ENCODE measurements at places on chromosomes 6 and 20.

GRCh38 chr6:35176301-35177024 lies 35.3 kb upstream of the TCP11 start:
- DNase-seq, result no peak

DNA sequence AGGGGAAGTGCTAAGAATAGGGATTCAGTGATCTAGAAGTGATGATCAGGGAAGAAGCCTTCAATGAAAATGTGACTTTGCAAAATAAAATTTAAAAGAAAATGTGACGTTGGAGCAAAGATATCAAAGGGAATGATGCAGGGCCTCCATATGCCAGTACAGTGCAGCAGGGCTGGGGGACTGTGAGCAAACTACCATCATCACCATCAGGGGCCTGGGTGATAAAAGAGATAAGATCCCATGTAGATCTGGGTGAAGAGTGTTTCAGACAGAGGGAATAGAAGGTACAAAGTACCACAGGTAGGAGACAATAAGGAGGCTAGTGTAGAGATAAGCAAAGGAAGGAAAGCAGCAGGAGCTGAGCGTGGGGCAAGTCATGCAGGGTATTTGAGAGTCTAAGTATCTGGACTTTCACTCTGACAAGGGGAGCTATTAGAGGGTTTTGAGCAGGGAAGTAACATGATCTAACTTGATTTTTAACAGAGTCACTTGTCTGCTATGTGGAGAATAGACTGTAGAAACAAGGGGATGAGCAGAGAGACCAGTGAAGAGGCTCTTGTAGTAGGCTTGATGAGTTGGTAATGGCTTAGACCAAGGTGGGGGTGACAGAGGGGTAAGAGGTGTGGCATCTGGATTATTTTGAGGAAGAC lies 295.6 kb downstream of the ZFAND3 start:
- DNase-seq, result no peak

DNA sequence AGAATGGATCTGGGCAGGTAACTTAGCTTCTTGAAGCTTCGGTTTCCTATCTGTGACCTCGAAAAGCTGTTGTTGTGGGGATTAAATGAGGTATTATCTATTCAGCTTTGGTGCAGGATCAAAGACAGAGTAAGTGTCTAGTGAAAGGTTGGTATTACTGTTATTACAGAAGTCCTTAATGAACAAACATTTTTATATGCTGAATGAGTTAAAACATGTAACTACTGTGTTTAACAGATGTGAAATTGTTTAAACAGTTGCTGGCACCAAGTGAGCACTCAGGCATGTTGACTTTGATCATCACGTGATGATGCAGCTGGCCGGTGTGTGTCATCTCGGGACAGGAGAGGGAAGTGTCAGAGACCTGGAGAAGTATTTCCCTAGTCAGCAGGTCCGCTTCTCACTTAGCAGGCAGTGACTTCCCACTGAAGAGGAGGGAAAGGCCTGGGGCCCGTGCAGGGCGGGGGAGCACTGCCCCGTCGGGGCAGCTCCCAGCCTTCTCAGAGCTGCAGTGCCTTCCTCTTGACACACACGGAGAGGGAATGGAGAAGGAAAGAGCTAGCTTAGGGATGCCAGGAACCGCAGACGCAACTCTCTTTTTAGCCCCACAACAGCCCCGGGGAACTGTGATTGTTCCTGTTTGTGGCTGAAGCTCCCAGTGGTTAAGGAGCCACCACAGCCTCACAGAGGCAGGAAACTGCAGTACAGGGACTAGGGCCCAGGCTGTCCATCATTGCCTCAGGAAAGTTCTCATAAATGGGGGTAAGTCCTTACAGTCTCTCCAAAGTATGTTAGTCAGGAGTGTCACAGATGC lies 18.0 kb downstream of the TUBB2A start:
- peak; percentile 69 for DNase-seq

GRCh38 chr6:31480574-31480973 lies 17.4 kb upstream of the MICB start:
- no peak for DNase-seq

DNA sequence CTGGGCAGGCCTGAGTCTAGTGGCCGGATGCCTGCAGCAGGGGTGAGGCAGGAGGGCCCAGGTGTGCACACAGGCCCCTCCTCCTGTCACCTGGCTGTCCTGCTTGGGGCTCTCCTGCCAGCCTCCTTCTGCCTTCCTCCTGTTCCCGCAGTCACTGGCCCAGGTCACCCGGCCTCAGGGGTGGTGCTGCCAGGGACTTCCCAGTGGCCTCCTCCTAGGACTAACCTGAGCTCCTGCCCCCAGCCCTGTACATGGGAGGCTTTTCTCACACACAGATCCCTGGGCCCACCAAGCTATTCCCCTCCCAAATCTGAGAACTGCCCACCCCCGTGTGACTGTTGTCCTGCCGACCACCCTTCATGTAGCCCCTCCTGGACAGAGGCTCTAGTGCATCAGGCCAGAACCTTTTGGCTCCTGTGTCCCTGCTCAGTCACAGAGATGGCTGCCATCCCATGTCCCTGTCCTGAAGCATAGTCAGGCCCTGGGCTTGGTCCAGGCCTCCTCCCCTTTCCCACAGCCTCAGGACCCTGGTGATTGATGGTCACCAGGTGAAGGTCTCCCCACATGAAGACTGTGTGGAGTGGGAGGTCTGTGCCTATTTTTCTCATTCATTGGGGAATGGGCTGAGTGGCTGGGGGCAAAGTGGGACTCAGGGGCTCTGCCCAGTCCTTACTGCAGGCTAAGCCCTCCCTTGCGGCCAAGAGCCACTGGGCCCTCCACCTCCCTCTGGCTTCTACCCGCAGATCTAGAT lies 1.1 kb upstream of the ULBP1 start:
- DNase-seq, result no peak

DNA sequence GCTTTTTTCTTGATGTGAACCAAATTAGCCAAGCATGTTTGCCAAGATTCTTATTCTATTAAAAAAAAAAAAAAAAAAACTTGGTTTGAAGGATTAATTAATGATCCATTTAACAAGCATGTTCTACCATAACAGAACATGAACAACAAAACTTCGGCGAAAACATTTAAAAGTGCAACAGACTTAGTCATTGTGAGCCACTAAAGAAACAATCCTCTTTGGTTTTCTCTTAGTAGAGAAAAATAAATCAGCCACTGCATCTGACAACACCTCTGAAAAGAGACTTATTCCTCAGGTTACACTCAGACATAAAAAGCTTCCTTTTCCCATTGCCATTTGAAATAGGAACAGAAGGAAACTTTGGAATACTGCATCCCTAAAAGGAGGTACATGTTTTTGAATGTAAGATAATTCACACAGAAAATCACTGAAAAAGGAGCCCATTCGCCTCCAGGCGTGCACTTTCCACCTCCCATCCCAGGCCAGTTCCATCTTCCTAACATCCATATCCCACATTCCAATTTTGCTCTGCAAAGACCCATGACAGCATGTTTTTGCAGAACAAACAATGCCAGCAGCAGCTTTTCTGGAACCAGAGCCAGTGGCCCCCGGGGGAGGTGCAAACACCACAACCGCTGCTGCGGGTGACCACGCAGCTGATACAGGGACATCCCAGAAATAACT lies 79.5 kb downstream of the ZMYND8 start:
- DNase-seq, result no peak

DNA sequence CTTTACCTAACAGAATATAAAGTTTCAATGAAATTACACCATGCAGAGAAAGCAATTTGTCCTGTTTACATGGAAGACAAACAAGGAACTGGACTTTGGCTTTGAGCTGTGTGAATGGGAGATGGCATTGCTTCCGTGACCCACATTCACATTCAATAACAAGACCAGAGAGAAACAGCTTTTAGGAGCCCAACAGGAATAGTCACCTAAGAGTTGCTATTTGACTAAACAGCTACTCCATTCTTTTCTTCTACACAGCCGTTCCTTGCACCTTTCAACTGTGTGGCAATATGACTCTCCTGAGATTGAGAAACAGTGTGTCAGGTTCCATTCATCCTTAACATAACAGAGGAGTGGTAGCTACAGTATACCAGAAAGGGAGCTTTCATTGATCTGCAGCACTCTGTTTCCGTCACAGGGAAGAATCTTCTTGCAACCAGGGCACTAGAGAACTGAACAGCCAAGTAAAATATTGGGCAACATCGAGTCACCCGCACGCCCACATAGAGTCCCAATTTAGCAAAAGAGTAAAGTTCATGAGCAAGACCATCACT lies 355.1 kb downstream of the HAO1 start:
- DNase-seq, result no peak

- no peak for DNase-seq
These were observed 36.5 kb upstream of the TFAP2A start for GRCh38 chr6:10451394-10451793.

- DNase-seq, result no peak
These were observed 517.8 kb downstream of the PKHD1 start for GRCh38 chr6:51569594-51569993.

GRCh38 chr20:19740512-19740911 lies 17.5 kb upstream of the RIN2 start:
- DNase-seq, result no peak

DNA sequence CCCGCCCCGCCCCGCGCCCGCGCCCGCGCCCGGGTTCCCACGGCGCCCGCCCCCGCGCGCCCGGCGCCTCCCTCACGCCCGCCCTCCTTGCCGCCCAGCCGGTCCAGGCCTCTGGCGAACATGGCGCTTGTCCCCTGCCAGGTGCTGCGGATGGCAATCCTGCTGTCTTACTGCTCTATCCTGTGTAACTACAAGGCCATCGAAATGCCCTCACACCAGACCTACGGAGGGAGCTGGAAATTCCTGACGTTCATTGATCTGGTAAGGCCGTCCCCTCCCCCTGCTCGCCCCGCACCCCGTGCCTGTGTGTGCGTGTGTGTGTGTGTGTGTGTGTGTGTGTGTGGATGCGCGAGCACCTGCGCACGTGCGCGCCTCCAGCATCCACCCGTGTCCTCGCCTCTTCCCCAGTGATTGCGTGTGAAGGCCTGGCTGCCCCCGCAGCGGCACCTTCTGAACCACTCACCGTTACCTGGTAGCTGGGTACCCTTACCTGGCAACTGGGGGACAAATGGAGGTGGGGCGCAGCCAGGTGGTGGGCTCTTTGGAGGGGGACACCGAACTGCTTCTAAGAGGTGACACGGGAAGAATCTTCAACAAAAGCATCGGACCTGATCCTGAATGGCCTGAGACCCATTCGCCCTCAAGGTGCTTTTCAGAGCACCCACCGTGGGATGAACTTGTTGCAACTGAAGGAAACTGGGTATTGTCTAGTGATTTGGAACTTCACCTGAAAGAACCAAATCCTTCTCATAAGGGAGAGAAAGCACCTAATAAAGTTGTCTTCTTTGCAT lies at the start of gene AIG1:
Gene AIG1, plus strand, starts transcription at position 84 of the 791 bp plus-strand sequence. Its CDS starts 37 bp downstream, at position 121.
- DNase-seq, result no peak

- peak; percentile 22 for DNase-seq
These were observed 39.9 kb upstream of the SULF2 start for GRCh38 chr20:47825011-47825762.

GRCh38 chr6:110277100-110277665 lies 81.0 kb downstream of the METTL24 start:
- no peak for DNase-seq

- DNase-seq, result no peak
These were observed 356.8 kb downstream of the BTBD9 start for GRCh38 chr6:38282911-38283310.

DNA sequence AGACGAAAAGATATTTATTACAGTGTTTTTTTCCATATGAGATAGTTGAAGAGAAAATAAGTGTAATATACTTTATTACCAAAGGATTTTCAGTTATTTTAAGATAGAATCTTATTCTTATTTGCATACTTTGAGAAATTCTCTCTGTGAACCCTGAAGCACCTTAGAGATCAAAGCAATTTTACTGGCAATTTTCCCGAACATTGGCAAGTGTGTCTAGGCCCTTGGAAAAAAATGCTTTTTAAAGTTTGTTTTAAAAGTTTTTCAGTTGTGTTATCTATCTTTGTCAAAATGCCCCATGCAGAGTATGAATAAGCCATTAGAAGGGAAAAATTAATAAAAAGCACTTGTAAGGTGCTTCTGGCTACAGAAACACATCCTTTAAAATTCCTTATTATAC lies 276.8 kb upstream of the HSF2 start:
- DNase-seq, result no peak

GRCh38 chr6:168756009-168756634 lies 315.1 kb downstream of the SMOC2 start:
- DNase-seq, result no peak

GRCh38 chr6:125910527-125910926 lies 46.0 kb upstream of the HINT3 start:
- DNase-seq, result no peak

DNA sequence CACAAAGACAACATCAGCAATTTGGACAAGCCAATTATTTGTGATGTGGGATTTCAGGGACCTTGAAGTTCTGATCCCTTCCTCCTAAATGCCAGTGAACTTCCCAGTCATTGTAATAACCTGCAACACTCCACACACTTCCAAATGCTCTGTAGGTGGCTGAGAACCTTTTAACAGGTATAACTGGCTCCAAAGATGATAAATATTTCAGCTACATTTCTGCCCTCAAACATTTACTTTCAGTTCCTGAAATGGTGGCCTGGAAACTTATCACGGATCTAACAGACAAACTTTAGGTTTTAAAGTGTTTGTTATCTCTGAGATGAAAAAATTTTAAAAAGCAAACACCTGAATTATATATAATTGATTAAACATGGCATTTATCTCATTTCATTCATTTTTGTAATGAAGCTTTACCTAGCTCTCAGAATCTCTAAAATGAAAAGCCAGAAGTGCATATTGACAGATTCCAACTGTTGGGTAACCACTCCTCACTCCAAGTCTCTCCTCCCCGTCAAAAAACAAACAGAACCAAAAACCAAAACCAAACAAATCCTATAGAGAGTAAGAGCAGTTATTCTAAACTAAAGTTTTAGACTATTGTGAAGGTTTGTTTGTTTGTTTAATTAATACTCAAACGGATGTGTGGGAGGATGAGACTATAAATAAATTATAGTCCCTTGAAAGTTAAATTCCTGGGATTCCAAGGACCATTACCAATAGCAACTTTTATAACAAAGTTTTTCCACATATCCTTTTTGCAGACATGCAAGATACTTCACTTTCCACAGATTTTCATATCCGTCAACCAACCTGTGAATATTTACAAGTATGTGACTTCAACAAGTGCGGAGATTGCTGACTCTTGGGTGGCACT lies 12.4 kb upstream of the KIAA0408 start:
- DNase-seq, result no peak

GRCh38 chr20:1242530-1242929 lies 16.7 kb downstream of the RAD21L1 start:
- DNase-seq, result no peak

Data from OCI-LY7 (cell line).